Esophagus squamous epithelium (tissue), 5 donors: ENCODE measurements at places on chromosomes 16 and 17.

GRCh38 chr16:56625140-56625942, at the start of gene MT1E:
TSS of gene MT1E (plus strand) at chr16:56625781. CDS start at chr16:56625852, 71 bp downstream.
- no peak for DNase-seq

GRCh38 chr17:15456496-15456895, 10.9 kb downstream of the CDRT4 start:
- no peak for DNase-seq

GRCh38 chr16:27424772-27425498, 23.0 kb downstream of the IL21R start:
- no peak for DNase-seq

- no peak for DNase-seq
These were observed 85.6 kb downstream of the OMG start for GRCh38 chr17:31211352-31212012.

GRCh38 chr17:78589885-78590284, 12.7 kb upstream of the DNAH17 start:
- no peak for DNase-seq

- DNase-seq: no peak
These were observed 100.3 kb downstream of the C16orf95 start for GRCh38 chr16:87216841-87217275.

- DNase-seq: no peak
These were observed 21.1 kb downstream of the GJD3 start for GRCh38 chr17:40343219-40344119.

- DNase-seq: no peak
These were observed 17.1 kb downstream of the SPIRE2 start for GRCh38 chr16:89845417-89845816.

- DNase-seq: no peak
These were observed 1.3 kb downstream of the NETO2 start for GRCh38 chr16:47142486-47142820.

DNA sequence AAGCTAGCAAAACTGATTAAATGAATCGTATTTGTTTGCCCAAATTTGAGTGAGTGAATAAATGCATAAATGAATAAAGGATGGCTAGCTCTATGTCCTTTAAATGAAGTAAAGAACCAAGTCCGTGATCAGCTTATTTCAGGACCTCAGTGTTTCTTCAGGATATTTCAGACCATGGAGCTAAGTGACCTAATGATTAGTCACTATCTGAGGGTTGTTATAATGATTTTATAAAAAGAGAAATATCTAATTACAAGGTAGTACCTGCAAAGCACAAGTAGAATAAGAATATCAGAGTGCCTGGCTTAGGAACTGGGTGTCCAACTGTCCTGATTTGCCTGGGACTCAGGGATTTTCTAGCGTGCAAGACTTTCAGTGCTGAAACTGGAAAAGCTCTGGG, 12.5 kb downstream of the KCNJ2 start:
- DNase-seq: no peak

DNA sequence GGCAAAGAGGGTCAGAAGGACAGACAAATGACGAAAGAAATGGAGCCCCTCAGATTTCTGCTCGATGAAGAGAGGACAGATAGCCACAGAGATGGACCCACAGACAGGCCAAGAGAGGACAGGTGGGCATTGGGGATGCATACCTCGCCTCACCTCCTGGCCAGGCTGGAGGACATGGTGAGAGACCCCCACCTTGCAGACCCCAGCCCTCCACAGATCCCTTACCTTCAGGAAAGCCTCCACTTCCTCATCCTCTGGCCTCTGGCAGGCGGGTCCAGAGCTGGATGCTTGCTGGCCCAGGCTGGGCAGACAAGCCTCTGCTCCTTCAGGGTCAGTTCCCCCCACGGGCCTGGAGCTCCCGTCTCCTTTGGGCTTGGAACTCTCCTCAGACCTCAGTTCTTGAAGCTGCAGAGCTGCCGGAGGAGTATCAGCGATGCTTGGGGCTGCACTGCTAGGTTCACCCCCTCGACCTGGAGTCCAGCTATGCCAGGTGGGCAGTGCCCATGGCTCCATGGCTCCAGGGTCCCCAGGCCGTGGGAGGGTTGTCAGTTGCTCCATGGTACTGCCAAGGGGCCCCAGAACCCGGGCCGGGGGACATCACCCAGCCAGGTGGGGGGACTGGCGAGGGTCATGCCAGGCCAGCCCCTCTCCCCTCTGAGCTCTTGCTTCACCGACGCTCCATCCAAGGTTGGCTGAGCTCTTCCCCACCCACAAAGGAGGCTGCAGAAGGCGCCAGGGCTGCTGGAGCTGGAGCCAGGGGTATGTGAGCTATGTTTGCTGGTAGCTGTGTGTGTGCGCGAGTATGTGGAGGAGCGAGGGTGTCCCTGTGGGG, 1.0 kb downstream of the TSPOAP1 start:
- no peak for DNase-seq

DNA sequence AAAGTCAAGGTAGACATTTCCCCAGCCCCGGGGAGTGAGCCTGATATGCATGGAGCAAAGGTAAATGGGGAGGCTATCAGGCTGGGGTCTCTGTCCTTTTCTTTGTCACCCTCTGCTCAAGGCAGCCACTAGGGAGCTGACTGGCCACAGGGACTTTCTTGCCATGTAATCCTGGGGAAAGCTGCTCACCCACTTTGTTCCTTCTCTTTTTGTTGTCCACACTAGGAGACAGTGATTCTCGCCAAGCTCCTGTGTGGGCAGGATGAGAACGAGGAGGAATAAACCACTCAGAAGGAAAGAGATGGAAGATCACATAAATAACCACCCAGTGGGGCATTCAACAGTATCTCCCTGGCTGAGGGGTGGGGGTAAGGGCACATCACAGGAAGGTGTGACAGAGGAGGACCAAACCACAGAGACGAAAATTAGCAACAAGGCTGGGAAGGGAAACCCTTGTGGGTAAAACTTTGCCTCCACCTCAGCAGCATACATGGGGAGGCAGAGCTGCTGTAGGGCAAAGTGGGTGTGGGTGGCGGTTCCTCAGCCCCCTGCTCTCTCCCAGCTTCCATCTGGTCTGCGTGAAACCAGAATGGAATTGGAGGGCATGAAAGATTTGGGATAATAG, 26.2 kb upstream of the CCL1 start:
- no peak for DNase-seq

DNA sequence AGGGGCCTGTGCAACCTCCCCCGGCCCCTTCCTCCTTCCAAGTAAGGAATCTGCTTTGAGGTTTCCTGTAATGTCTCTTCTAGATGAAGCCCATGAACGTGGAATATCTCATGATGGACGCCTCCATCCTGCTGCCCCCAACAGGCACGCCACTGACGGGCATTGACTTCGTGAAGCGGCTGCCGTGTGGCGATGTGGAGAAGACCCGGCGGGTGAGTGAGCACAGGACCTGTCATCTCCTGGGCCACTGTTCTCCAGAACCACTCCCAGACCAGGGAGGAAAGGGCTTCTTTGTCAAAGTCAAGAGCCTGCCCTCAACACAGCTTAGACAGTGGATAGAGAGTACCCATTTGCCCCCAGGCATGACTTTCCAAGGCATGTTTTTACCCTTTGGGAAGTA, 107.1 kb downstream of the CLEC16A start:
- DNase-seq: no peak

DNA sequence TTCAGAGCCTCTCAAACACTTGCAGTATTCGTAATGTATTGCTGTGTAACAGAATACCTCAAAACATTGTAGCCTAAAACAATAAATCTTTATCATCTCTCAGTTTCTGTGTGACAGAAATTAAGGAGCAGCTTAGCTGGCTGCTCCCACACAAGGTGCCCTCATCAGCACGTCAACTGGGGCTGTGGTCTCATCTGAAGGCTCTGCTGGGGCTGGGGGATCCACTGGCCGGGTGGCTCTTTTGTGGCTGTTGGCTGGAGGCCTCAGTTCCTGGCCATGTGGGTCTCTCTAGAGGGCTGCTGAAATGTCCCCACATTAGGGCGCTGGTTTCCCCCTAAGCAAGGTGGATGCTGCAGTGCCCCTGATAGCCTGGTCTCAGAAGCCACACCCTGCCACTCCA, 113.4 kb upstream of the CIBAR2 start:
- DNase-seq: no peak

DNA sequence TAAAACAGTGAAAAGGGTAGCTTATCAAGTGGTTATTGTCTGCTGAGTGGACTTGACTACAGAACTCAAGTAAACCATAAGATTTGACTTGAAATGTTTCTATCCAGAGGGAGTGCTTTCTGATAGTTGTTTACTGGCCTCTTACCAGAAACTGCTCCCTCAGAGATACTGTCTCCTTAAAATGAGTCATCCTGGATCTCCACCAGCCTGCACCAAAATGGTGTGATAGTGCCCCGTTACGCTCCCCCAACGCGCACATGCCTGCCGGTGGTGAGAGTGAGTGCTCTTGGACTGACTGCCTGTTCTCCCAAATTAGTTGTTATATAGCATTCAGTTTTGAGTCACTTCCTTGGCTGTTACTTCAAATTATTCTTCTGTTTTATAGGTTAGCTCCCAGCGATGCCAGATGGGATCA, 22.9 kb downstream of the PRCD start:
- DNase-seq: no peak

- DNase-seq: no peak
These were observed 304.6 kb upstream of the FOXF1 start for GRCh38 chr16:86205521-86206245.

DNA sequence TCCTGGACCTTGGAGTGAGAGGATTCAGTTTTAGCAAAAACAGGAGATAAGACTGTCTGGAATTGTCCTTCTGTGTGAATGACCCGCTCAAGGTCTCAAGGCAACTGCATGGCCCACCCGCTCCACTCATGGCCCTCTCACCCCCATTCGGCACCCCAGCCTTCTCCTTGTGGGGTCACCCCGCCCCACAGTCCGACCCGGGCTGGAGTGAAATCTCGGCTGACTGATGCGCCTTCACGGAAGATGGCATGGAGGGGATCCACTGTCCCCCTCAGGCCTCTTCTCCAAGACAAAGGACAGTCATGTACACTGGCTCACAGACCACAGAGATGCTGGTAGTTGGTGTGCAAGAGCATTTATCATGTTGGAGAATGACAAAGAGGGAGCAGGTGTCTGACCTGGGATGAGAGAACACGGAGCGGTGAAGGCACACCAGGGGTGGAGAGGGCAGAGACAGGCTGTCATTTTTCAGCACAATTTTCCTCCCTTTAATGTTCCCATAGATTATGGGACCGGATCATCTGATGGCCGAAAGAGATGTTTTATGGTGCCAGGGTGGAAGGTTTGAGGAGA, 391.9 kb upstream of the TNRC6C start:
- DNase-seq: no peak

DNA sequence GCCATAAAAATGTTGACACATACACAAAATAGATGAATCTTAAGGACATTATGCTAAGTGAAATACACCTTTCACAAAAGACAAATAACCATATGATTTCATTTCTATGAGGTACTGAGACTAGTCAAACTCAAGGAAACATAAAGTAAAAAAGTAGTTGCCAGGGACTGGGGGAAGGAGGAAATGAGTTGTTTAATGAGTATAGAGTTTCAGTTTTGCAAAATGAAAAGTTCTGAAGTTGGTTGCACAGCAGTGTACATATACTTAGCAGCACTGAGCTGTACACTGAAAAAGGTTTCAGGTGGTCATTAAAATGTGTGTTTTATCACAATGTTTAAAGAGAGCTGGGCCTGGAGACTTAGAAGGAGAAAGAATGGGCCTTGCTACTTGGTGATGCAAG, 4.7 kb upstream of the SLC13A2 start:
- DNase-seq: no peak

GRCh38 chr16:50711862-50712559, 18.6 kb downstream of the NOD2 start:
- no peak for DNase-seq

GRCh38 chr16:11238272-11239202, 17.5 kb downstream of the SOCS1 start:
- no peak for DNase-seq

DNA sequence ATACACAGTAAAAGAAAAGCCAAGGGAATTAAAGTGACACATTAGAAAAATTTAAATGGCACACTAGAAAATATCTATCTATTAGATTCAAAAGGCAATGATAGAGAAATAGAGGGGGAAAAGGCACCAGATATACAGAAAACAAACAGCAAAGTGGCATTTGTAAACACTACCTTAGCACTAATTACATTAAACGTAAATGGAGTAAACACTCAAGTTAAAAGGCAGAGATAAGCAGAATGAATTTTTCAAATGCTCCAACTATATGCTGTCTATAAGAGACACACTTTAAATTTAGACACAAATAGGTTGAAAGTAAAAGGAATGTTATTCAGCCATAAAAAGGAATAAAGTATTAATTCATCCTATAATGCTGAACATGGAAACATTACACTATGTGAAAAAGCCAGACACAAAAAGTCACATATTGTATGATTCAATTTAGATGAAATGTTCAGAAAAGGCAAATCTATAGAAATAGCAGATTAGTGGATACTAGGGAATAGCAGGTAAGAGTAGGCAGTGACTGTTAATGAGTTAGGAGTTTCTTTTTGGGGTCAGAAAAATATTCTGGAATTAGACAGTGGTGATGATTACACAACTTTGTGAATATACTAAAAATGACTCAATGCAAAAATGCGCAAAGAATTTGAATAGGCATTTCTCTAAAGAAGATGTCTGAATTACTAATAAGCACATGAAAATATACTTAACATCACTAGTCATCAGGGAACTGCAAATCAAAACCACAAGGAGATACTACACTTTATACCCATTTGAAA, 92.4 kb downstream of the BRIP1 start:
- DNase-seq: no peak

DNA sequence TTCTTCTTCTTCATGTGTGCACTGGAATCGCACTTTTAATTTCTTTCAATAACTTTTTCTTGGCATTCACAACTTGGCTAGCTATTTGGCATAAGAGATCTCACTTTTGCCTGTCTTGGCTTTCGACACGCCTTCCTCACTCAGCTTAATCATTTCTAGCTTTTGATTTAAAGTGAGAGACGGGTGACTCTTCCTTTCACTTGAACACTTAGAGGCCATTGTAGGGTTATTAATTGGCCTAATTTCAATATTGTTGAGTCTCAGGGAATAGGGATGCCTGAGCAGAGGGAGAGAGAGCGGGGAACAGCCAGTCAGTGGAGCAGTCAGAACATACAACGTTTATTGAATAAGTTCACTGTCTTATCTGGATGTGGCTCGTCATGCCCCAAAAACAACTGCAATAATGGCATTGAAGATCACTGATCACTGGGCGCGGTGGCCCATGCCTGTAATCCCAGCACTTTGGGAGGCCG, 200.3 kb downstream of the SEC14L1 start:
- DNase-seq: no peak
